ENCODE measurements at places on chromosomes 4 and X.

DNA sequence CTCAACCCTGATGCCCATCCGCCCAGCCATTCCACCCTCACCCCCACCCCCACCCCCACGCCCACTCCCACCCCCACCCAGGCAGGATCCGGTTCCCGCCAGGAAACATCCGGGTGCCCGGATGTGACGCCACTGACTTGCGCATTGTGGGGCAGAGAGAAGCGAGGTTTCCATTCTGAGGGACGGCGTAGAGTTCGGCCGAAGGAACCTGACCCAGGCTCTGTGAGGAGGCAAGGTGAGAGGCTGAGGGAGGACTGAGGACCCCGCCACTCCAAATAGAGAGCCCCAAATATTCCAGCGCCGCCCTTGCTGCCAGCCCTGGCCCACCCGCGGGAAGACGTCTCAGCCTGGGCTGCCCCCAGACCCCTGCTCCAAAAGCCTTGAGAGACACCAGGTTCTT lies at the start of gene MAGEA1:
MAGEA1 (plus strand) TSS at position 154 of the 400 bp plus-strand sequence. CDS start 3,106 bp downstream, outside the sequence.
- DNase-seq = no peak

- no peak for DNase-seq
These were observed 5.0 kb upstream of the TSPAN5 start for GRCh38 chr4:98663226-98664006.

GRCh38 chr4:163194593-163194992 lies 27.9 kb upstream of the NAF1 start:
- DNase-seq = no peak

DNA sequence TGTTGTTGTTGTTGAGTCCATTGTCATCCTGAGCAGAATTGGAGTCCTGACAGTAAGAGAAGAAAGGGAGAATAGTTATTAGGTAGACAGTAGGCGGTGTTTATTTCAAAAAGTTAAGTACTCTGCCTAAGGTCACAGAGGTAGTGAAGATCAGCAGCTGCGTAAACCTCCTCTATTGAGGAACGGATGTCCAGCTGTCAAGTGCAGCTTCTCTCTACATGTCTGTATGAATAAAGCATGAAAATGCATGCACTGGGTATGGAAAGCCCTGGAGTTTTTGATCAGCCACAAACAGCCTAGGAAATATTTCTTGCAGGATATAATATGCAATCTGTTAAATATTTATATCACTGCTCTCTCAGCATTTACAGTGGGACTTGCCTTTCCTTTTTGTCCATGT lies 109.4 kb upstream of the CBLL2 start:
- DNase-seq = no peak

GRCh38 chr4:166499820-166500219 lies 626.8 kb downstream of the TLL1 start:
- no peak for DNase-seq

- no peak for DNase-seq
These were observed 26.2 kb downstream of the ZNF330 start for GRCh38 chr4:141246683-141247429.

GRCh38 chrX:12002876-12003275 lies 135.4 kb upstream of the FRMPD4 start:
- no peak for DNase-seq

DNA sequence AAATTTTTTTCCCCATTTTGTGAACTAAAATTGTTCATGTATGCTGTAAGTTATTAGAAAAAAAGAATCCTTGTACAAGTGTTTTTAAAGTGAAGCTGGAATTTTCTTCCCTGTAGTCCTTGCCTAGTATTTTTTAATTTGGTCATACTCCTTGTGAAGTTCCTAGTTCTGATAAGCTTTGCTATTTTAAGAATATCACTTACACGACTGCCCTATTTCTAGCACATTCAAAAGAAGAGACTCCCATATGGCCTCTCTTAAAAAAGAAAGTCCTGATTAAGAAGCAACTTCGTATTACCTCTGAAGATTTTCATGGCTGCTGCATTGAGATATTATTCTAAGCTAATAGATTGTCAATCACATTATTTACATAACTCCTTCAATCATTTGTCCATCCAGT lies 87.2 kb downstream of the KLHL8 start:
- no peak for DNase-seq

DNA sequence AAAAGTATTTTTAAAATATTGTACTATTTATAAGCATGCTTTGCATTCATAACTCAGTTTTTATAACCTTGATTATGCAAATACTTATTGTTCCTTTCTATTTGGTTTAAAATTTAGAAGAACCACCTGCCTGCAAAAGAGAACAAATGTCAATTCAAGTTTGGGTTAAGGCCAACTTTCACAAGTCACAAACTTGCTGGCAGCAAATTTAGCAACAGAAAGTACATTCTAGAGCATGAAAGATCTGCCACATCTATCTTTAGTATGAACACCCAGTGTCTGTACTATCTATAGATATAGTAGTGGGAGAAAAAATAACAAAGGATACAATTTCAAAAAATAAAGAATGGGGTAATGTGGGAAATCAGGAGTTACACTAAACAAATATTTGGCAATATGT lies 1014.2 kb downstream of the C4orf33 start:
- no peak for DNase-seq

GRCh38 chrX:19724409-19724808 lies 163.0 kb downstream of the SH3KBP1 start:
- no peak for DNase-seq

DNA sequence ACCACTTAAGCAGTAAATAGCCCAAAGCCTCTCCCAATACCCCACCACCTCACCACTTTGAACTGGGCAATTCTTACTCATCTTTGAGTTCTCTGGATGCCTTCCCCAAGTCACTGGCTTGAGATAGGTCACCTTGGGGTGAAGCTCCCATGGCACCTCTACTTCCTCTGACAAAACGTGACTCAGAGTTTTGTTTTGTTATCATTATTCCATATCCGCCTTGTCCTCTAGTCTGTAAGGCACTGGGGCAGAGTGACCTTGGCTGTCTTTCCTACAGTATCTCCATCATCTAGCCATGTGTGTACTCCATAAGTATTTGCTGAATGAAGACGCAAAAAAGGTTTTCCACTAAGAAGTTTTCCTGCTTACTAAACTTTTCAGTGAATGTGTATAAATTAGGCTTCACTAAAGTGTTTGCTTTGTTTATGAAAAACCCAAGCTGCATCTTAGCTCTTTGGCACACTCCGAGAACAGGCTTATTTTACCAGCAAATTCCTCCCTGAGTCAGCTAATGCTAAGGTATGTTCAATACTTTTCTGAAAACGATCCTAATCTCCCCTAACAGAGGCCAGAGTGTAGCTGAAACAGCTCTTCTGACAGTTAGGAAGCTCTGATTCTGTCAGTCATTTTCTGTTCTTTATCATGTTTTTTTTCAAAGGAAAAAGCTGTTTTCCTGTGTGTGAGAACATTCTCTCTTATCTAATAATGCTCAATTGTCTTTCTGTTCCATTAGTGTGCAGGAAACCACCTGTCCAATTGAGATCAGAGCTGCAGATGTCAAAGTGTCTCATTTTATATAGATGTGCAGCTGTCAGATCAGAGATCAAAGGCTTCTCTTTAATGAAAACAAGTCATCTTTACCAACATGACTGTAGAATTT lies 30.2 kb upstream of the TSPAN5 start:
- no peak for DNase-seq

DNA sequence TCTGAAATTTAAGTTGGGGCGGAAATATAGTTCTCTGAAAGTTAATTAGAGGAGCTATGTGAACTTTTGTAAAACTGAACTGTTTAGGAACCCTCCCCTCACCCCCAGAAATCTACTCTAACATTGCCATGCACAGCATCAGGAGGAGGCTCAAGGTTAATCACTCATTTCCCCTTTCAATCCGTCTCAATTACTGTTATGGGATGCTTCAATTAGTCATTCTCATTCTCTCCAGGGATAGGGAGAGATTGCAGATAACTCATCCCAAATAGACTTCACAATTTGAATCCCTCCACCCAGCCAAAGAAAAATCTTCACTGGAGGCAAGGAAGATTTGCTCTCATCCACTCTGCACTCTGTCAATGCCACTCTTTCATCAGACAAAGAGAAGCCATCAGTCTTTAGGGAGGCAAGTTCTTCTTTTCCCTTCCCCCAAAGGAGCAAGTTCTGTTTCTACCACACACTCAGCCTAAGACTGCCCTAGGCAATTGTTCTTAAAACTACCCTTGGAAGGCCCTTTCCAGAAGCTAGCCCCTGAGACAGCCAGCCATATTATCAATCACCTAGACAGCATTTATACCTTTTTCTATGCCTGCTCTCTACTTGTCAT lies 140.4 kb downstream of the SLC10A7 start:
- no peak for DNase-seq

All from T1000 (cell line).